Activated CD8-positive, alpha-beta memory T cell treated with anti-CD3 and anti-CD28 coated beads for 36 hours (primary cell): ENCODE measurements at places on chromosomes 7 and 10. TPM values are rescaled to one million over a fixed set of nuclear protein-coding genes. Genes with fewer than 3 reads are reported as not detected.

CCDC3 gene
- not detected for total RNA-seq

OR2AE1 gene
- total RNA-seq = not detected

ERLIN1 gene
- 22.1 TPM for total RNA-seq

LSM8 gene
- total RNA-seq = 43.1 TPM

CYP3A4 gene
- total RNA-seq = not detected

TUBGCP2 gene
- 69.1 TPM for total RNA-seq

PNLIPRP2 gene
- not detected for total RNA-seq
